Central memory CD8-positive, alpha-beta T cell (primary cell): ENCODE measurements at places on chromosomes 7 and 10.

GRCh38 chr10:58266003-58266825 lies 1.5 kb downstream of the IPMK start:
- peaks cover 20% of the 10 kb centered on the region for H3K36me3 ChIP-seq
- peaks cover 33% of the 10 kb centered on the region for H3K4me1 ChIP-seq
- H3K27me3 ChIP-seq: no peaks in the 10 kb centered on the region
- DNase-seq: no peak
- peak overlapping the region; percentile 98 for H3K27ac ChIP-seq
- peak overlapping the region; percentile 99 for H3K4me3 ChIP-seq

DNA sequence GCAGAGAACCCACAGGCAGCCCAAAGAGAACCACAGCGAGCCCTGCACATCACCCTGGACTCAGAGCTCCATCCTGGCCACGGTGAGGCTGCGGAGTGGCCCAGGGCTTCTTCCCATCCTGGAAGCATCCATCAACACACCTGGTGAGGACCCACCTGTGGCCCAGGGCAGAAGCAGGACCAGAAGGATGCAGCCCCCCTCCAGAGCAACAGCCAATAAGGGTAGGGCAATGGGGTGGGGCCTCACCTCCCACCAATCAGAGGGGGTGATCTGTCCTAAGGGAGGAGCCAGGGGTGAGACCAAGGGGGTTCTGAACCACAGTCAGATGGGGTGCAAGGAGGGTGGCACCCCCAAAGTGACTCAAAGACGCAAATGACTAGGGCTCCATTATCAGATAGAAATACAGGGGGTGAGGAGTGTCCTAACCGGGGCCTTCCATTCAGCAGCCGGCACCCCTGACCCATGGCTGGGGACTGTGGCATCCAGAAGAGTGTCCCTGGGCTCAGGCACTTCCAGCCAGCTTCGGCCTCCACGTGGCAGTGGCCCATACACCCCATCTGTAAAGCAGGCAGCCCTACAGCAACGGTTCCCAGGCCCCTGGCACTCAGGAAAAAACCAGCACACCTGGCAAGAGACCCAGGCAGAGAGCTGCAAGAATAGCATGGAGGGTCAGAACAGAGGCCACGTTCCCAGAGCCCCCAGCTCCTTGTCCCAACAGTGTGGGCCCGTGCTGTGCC lies 36.9 kb downstream of the STK32C start:
- H3K27me3 ChIP-seq: no peaks in the 10 kb centered on the region
- no peak overlapping the region for H3K27ac ChIP-seq
- H3K36me3 ChIP-seq: peaks cover 4% of the 10 kb centered on the region
- no peak overlapping the region for H3K4me3 ChIP-seq
- H3K4me1 ChIP-seq: peaks cover 13% of the 10 kb centered on the region

- peaks cover 22% of the 10 kb centered on the region for H3K27me3 ChIP-seq
- no peak overlapping the region for H3K27ac ChIP-seq
- no peak overlapping the region for H3K4me3 ChIP-seq
- DNase-seq: no peak
Observed at GRCh38 chr7:13042605-13043236, 355.3 kb downstream of the ARL4A start.

DNA sequence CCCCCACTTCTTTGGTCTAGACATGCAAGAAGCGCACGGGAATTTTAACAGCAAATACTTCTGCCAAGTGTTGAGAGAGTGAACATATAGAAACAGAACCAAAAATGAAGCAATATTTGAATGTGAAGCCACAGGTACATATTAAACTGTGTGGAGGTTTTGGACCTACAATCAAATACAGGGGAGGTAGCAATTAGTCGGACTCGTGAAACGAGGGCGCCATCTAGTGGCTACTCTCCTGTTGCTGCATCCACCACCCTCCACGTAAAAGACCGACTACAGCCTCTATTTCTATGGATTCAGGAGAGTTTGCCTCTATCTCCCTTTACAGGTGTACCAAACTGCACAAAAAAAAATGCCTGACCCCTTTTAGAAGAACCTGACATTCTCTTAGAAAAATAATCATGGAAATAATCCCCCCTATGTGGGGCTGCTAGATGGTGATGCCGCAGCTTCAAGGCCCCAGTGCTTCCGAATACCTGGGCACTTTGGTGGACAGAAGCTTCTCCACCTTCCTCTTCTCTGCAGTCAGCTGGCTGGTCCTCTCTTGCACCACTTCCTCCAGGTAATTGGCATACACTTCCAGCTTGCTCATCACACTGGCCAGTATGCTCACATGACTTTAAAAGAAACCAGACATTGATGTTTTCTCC lies 31.7 kb downstream of the TECTB start:
- no peak overlapping the region for H3K27ac ChIP-seq
- peak; percentile 53 for DNase-seq
- H3K4me3 ChIP-seq: no peak overlapping the region
- H3K27me3 ChIP-seq: peaks cover 57% of the 10 kb centered on the region
- H3K36me3 ChIP-seq: no peaks in the 10 kb centered on the region

DNA sequence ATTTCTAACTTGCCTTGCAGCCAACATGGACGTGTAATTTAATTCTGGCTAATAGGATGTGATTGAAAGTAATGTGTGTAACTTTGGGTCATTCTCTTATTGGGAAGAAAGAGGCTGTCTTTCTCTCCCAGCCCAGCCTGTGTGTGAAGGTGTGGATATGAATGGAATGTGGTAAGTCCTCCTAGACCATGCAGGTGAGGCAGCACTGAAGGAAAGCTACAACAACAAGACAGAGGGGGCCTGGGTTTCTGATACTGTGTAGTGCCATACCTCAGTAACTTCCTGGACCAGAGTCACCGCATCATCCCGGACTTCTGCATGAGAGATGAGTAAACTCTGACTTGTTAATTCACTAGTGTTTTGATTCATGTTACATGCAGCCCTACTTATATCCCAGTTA lies 237.0 kb downstream of the EXOC4 start:
- peaks cover 4% of the 10 kb centered on the region for H3K36me3 ChIP-seq
- DNase-seq: no peak
- H3K4me3 ChIP-seq: no peak overlapping the region
- peaks cover 28% of the 10 kb centered on the region for H3K4me1 ChIP-seq

GRCh38 chr7:82393840-82394220 lies 49.7 kb downstream of the CACNA2D1 start:
- no peak overlapping the region for H3K4me3 ChIP-seq
- H3K36me3 ChIP-seq: no peaks in the 10 kb centered on the region
- no peaks in the 10 kb centered on the region for H3K27me3 ChIP-seq

- H3K4me3 ChIP-seq: no peak overlapping the region
- no peak overlapping the region for H3K27ac ChIP-seq
- no peak for DNase-seq
Observed at GRCh38 chr10:69961881-69962745, 90.5 kb upstream of the MACROH2A2 start.

GRCh38 chr7:46468753-46469356 lies 547.8 kb upstream of the IGFBP3 start:
- H3K27me3 ChIP-seq: no peaks in the 10 kb centered on the region
- H3K27ac ChIP-seq: no peak overlapping the region
- no peak overlapping the region for H3K4me3 ChIP-seq
- no peaks in the 10 kb centered on the region for H3K36me3 ChIP-seq
- H3K4me1 ChIP-seq: no peaks in the 10 kb centered on the region

DNA sequence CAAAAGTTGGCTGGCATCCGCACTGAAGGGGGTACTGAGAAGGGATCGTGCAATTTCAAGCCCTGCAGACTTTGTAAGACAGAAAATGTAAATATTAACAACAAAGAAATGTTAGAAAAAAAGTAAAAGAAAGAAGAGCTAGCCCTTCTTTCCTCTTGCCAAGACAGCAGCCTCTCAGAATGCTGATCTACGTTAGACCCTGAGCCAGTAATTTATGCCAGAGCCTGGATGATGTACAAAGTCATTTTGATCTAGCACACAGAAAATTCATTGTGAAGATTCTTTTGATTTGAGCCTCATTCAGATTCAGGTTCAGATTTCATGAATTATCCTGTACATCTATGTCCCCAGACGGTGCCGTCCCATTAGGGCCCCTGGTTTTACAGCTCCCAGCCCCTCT lies 105.2 kb downstream of the PRKCQ start:
- H3K4me1 ChIP-seq: peaks cover 52% of the 10 kb centered on the region
- H3K27ac ChIP-seq: peak overlapping the region; percentile 98
- no peak for DNase-seq
- peaks cover 64% of the 10 kb centered on the region for H3K36me3 ChIP-seq
- no peak overlapping the region for H3K4me3 ChIP-seq

DNA sequence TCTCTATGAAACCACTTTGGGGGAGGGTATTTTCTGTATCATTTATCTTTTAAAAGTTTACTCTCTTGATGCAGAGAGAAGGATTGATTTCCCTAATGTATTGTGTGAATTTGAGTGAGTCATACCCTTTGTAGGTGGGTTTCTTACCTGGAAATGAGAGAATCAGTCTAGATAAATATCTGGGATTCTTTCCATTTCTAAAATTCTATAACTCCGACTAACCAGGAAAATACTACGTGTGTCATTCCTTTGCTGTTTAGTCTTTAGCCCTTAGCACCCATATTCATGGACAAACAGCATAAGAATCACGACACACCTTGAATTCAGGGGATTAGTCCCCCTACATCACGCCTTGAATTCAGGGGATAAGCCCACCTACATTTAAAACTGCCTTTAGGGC lies 139.1 kb downstream of the GATA3 start:
- H3K4me1 ChIP-seq: peaks cover 8% of the 10 kb centered on the region
- no peak for DNase-seq
- peaks cover 9% of the 10 kb centered on the region for H3K27me3 ChIP-seq
- no peak overlapping the region for H3K4me3 ChIP-seq
- no peaks in the 10 kb centered on the region for H3K36me3 ChIP-seq

DNA sequence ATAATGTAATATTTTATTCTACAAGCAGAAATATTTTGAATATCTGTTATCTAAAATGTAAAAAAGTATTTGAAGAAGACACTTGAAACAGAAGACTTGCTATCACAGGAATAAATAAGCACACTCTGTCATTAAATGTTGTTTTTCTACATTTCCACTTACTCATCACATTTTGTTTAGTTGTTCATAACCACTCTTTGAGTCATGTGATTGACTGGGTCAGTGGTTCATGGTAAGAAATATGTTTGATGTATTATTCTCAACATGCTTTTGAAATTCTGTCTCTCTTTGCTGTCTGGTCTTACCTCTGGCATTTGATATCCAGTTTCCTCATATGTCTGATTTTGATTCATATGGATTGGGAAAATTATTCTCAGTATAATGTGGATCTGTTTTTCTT lies 171.8 kb downstream of the SUGCT start:
- no peak overlapping the region for H3K27ac ChIP-seq
- H3K4me1 ChIP-seq: no peaks in the 10 kb centered on the region
- no peak for DNase-seq
- H3K4me3 ChIP-seq: no peak overlapping the region
- H3K36me3 ChIP-seq: no peaks in the 10 kb centered on the region

GRCh38 chr7:1413936-1414639 lies 45.2 kb downstream of the MICALL2 start:
- DNase-seq: no peak
- H3K4me3 ChIP-seq: no peak overlapping the region
- peaks cover 2% of the 10 kb centered on the region for H3K27me3 ChIP-seq
- peaks cover 1% of the 10 kb centered on the region for H3K36me3 ChIP-seq
- no peak overlapping the region for H3K27ac ChIP-seq

DNA sequence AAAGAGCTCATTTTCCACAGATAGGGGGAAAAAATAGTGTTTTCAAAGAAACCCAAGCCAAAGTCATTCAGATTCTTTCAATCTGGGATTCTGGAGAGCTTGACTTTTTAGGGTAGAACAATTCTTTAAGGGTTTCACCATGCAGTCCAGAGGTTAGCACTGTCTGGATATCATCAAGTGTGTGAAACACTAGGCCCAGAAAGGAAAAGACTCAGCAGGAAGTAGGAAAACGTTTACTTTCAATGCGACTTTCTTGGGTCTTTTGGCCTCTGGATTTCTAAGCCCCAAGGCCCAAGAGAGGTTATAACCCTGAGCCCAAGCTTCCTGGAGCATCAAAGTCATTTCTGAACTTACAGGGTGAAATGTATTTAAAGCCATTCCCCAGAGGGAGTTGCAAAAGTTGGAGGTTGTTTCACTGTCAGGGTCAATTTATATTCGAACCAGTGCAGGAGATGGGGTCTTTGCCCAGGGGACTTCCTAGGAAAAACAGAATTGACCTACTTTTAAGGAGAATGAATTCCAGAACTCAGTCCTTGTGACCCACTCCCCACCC lies 158.0 kb downstream of the C7orf25 start:
- peaks cover 2% of the 10 kb centered on the region for H3K36me3 ChIP-seq
- no peaks in the 10 kb centered on the region for H3K4me1 ChIP-seq
- H3K27me3 ChIP-seq: peaks cover 13% of the 10 kb centered on the region
- no peak for DNase-seq

DNA sequence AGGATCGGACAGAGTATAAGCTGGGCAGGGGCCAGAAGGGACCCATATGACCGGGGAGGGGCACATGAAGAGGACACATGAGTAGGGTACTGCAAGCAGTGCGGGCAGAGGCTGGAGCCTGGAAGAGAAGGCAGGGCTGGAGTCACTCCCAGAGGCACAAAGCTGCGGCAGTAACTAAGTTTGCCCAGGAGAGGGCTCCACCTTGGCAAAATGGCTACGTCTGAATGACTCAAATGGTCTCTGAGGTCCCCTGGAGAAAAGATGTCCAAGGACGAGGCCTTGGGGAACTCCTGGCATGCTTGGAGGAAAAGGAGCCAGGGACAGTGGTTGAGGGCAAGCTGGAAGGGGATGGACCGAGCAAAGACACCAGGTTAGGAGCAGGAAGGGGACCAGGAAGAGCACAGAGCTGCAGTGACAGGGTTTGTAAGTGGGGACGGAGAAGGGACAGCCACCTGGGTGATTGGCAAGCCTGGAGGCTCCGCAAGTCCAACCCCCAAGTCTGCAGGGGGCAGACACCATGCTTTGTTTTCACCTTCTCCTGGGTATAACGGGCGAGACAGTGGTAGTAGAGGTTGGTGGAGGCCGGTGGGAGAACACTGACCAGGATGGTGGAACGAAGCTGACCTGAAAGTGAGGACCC lies 43.1 kb upstream of the LBX1 start:
- peaks cover 41% of the 10 kb centered on the region for H3K27me3 ChIP-seq
- H3K4me3 ChIP-seq: no peak overlapping the region
- H3K27ac ChIP-seq: peak overlapping the region; percentile 5
- H3K36me3 ChIP-seq: no peaks in the 10 kb centered on the region
- peaks cover 8% of the 10 kb centered on the region for H3K4me1 ChIP-seq

GRCh38 chr10:124745673-124746072 lies 1.5 kb upstream of the FAM53B start:
- H3K4me3 ChIP-seq: peak overlapping the region; percentile 62
- H3K4me1 ChIP-seq: peaks cover 35% of the 10 kb centered on the region
- DNase-seq: no peak
- H3K36me3 ChIP-seq: peaks cover 20% of the 10 kb centered on the region

GRCh38 chr7:20116869-20117268 lies 100.3 kb downstream of the MACC1 start:
- no peaks in the 10 kb centered on the region for H3K36me3 ChIP-seq
- no peaks in the 10 kb centered on the region for H3K4me1 ChIP-seq
- DNase-seq: no peak
- H3K27ac ChIP-seq: no peak overlapping the region

DNA sequence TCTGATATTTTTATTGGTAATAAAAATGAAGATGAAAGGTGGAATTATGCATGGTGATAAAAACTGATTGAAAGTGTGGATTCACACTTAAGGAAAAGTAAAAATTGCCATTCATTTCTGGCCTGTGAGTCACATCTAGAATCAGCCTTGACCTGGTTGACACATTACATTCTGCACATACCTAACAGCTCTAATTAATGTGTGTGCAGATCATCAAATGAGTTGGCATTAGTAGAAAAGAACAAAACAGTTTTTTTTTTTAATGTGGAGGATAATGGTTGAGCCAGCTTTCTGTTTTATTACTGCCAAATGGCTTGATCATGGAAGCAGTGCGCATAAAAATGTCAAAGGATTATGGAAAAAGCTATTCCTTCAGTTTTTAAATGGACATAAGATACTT lies 142.6 kb upstream of the TMEM196 start:
- no peaks in the 10 kb centered on the region for H3K36me3 ChIP-seq
- H3K27me3 ChIP-seq: no peaks in the 10 kb centered on the region
- DNase-seq: no peak
- no peaks in the 10 kb centered on the region for H3K4me1 ChIP-seq
- H3K27ac ChIP-seq: no peak overlapping the region
